ENCODE measurements at places on chromosomes 13 and 19.

DNA sequence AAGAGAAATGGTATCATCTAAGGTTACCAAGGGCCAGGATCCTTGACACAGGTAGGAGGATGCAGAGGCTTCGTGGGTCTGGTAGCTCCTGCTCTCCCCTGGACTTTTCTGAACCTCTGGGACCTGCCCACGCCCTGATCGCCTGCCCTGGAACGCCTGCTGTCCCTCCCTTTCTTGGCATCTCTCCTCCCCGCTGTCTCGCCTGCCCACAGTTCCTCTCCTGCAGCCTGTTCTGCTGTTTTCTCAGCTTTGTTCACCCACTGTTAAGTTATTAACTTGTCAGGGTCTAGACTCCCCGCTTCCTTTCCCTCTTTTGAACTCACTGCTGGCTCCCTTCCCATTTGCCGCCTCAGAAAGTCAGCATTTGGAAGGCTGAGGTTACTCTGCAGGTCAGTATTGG is 19.8 kb downstream of the SERP2 start:
- DNase-seq: no peak

DNA sequence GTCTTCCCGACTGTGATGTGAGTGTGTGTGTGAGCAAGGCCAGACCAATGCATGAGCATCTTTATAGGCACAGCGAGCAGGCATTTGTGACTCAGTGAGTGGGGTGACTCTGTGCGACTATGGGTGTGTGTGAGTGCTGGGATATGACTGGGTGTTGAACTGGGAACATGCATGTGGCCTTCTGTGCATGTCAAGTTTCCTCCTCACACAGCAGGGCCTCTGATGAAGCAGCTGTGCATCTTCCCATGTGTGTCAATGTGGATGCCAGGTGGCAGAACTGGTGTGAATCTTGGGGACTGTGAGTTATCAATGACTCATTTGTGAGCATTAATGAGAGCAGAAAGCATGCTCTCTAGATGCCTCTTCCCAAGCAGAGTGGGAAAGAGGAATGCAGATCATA is 12.1 kb upstream of the LGALS14 start:
- DNase-seq: no peak

DNA sequence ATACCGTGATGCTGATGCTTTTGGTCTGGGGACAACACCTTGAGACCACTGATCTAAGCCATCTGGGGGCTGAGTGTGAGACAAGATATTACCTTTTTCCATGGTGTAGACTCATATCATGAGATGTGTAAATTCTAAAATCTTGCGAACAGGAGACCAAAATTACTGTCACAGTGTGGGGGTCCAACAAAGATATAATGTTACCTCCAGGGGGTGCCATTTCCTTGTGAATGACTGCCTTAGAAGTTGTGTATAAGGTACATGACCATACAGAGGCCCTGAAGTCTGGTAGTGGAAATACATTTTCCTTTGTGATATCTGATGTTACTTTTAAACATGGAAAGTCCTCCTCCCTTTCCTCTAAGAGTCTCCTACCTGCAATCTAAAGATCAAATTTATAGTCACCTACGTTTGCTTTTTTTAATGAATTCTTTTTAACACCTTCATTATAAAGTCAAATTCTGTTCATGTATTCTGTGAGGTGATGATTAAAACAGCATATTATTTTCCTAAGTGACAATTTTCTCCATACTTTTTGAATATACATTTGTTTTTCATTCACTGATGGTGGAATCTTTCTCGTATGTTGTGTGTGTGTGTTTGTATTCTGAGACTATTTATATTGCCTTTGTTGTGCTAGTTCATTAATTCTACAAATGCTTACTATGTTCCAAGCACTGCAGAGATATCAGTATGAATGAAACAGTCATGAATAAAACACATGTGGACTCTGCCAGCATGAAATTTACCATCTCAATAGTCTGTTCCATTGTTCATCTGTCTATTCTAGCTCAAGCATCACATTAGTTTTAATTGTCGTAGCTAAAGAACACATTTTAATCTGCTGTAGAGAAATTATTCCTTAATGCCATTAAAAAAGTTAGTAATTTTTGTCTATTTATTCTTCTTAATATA is 113.7 kb downstream of the RFC3 start:
- peak; percentile 3 for DNase-seq

DNA sequence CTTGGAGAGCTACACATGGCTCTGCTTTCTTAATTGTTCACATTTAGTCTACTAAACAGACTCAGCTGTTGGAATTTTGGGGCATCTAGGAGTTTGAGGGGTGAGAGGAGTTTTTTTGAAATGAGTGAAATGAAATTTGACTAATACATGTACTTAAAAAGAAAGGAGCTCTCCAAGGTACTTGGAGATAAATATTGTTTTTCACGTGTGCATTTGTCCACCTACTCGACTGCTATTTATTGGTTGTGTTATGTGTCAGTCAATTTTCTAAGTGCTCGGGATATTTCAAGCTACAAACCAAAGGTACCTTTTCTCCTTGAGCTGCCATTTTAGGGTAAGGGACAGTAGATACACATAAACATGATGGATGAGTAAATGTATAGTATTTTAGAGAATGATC is 697.0 kb downstream of the LIG4 start:
- no peak for DNase-seq

DNA sequence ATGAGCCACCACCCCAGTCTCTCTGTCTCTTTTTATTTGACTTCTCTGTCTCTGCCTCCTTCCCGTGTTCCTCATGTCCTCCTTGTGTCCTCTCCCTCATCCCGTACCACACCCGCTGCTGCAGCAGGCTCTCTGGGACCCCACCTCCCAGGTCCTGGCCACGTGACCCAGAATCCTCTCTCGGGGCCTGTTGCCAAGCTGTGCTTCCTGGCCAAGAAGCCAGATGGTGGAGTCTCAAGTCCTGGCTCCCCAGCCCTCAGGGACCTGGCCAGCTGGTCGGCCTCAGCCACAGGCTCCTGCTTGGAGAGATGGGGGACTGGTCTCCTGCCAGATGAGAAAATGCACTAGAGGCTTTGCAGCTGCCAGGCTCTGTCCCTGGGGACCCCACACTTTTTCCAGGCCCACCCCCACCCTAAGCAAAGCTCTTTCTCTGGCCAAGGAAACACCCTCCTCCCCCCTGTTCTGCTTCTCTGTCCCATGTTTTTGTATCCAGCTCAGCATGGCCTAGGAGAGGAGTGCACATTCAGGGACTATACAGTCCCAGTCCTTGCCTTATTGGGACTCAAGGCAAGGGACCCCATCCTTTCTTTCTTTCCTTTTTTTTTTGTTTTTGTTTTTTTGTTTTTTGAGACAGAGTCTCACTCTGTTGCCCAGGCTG is 34.3 kb upstream of the SHKBP1 start:
- DNase-seq: no peak

DNA sequence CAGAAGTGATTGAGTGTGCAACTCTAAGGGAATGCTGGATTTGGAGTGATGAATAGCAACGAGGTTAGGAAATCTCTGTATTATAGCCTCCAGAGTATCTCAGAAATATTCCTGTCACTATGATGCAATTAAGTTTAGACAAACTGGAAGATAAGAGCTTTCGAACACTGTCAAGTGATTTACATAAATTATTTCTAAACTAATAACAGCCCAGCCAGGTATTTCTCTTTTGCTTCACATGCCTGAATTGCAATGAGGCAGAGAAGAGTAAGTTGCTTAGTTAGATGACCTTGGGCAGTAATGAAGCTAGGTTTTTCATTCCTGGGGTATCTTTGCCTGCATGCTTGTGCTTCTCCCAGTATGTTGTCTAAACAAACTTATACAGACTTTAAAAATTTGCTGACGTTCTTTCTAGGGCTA is 134.5 kb downstream of the LMO7 start:
- DNase-seq: no peak

DNA sequence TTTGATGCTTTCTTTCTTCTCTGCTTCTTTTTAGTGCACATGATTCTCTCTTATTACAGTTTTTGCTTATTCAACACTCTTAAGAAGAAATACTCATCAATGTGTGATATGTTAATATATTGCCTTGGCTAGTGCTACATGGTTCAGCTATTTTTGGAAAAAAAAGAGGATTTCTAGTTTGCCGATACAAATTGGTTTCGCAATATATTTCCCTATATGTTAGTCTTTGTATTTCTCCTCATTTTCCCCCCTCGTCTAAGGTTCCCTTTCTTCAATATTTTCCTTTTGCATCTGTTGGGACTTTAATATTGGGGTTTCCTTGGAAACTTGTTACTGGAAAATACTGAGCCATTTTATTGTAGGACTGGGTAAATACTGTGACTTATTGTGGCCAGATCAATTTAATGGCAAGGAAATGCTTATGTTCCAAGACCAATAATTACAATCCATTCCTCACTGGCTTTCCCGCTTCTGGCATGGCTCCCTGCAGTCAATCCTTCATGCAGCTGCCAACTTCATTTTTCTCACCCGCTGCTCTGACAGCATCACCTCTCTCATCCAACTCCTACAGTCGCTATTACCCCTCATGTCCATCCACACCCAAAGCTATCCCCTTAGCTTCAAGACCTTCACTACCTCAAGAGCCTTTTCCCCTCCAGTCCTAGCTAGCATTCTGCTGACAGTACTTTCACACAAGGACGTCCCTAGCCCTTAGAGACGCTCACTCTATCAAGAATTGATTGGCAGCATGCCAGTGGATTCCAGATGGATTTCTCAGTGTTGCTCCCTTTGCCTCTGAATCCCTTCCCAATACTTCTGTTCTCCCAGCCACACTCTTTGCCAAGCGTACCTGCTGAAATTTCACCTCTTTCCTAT is 280.1 kb upstream of the TMTC4 start:
- no peak for DNase-seq

- no peak for DNase-seq
Measured at GRCh38 chr19:33047422-33047821, 17.3 kb downstream of the RHPN2 start.

DNA sequence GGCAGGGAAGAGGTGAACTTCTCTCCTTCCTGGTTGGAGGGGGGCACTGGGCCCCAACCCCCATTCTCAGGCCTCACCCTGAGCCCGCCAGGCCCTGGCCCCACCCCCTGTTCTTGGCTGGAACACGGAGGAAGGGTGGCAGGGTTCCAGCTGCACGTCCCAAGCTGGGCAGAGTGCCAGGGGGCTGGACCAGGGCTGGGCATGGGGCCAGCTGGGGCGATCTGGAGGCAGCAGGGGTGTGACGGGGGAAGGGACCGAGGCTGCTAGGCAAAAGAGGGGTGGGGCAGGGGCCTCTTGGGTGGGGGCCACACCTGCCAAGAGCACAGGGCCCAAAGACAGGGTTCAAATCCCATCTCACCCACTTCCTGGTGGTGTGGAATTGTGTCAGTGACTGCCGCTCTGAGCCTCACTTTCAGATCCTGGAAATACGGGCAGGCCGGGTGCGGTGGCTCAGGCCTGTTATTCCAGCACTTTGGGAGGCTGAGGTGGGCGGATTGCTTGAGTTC is 2.2 kb downstream of the HIF3A start:
- peak; percentile 88 for DNase-seq

DNA sequence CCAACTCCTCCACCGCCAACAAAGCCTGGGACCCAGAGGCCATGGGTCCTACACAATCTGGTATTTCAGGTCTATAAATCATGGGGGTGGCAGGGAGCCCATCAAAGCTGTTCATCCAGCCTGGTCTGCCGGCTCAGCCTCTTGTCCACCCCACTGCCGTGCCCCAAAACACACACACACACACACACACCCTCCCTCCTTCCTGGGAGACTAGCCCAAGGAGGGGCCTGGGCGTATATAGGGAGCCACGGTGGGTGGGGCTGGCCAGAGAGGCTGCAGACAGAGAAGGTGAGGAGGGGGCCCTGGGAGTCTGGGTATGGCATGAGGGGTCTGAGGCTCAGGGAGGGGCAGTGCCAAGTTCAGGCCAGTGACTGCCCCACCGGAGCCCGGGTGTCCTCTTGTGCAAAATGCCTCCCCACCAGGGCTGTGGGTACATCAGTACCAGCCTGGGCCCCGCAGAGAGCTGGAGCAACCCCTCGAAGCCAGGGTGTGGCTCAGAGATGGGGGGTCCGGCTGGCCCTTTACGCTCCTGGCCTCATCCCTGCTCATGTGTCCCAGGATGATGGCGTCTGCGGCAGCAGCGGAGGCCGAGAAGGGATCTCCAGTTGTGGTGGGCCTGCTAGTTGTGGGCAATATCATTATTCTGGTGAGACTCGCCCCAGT is at the start of gene UPK1A:
UPK1A (plus strand) TSS at position 267 of the 663 bp plus-strand sequence; CDS start at position 563, 296 bp downstream.
- DNase-seq: no peak

DNA sequence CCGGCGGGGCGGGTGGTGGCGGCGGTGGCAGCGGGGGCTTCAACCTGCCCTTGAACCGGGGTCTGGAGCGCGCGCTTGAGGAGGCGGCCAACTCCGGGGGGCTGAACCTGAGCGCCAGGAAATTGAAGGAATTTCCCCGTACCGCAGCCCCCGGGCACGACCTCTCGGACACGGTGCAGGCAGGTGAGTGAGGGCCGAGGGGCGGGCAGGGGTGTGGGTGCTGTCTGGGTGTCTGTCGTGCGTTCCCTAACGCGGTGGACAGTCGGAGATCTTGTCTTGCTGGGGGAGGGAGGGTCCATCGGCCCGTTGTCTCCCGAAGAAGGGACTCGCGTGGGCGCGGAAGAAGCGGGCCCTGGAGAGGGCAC is 533 bp downstream of the LRCH1 start:
- DNase-seq: no peak

DNA sequence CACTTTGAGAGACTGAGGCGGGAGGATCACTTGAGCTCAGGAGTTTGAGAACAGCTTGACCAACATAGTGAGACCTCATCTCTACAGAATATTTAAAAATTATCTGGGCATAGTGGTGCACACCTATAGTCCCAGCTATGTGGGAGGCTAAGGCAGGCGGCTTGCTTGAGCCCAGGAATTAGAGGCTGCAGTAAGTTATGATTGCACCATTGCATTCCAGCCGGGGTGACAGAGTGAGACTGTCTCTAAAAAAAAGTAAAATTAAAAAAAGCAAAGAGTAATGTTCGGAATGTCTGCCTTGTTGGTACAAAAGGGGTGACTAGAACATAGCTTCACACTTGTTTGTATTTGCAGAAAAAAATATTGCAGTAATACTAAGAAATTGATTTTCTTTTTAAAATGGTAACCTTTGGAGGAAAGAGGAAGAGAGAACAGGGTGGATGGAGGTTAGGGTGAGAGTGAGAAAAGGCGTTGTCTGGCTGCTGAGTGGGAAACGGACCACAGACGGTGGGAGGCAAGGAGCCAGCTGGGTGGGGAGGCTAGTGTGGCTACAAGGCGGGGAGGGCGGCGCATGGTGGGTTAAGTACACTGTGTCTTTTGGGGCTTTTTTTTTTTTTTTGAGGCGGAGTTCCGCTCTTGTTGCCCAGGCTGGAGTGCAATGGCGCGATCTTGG is 10.2 kb downstream of the PPP1R14A start:
- DNase-seq: no peak

- no peak for DNase-seq
Measured at GRCh38 chr19:36392916-36393673, 14.1 kb upstream of the ZFP14 start.

DNA sequence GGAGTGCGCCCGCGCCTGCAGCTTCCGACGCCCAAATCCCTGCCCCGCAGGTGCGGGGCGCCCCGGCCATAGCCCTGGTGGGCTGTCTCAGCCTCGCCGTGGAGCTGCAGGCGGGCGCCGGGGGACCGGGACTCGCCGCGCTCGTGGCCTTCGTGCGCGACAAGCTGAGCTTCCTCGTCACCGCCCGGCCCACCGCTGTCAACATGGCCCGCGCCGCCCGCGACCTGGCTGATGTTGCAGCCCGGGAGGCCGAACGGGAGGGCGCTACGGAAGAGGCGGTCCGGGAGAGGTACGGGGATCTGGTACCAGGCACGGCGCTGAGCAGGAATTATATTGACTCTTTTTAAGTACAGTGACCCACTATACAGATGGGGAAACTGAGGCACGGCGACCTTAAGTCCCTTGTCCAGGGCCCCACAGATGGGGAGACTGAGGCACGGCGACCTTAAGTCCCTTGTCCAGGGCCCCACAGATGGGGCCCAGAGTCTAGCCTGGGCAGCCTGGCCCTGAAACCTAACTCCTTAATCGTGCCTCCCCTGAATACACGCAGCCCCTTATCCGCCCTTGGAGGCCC is 586 bp downstream of the MRI1 start:
- no peak for DNase-seq
